Lung (tissue), 17 donors: ENCODE measurements at places on chromosomes 5 and 9.

DNA sequence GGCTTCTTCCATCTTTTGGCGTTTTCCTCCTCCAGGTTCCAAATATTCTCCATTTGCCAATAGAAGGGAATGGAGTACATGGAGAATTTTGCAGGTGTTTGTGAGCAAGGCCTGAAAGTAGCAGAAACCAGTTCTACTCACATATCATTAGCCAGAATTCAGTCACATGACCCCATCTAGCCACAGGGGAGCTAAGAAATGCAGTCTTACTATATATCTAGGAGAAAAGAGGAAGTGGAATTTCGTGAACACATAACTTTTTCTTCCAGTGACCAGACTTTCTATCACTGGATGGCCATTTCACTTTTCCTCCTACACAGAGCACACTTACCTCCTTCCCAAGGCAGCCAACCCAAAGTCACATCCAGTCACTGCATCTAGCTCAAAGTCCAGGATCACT, 55.1 kb downstream of the LOX start:
- no peak for DNase-seq

DNA sequence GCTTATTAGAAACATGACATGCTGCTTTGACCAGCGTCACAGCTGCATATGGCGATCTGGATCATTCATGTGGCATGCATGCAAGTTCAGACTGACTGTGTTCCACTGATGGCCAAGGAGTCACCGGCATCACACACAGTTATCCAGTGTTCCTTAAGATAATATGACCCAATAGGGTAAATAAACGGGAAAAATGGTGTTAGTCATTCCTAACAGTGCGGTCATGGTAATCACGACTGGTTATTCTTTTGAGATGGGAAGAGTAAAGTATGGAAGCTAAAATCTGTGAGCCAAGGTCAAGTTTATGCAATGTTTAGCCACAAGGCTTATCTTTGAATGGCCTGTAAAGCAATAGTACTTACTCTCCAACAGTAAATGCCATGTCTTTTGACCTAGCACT, 29.3 kb upstream of the LVRN start:
- DNase-seq: no peak

DNA sequence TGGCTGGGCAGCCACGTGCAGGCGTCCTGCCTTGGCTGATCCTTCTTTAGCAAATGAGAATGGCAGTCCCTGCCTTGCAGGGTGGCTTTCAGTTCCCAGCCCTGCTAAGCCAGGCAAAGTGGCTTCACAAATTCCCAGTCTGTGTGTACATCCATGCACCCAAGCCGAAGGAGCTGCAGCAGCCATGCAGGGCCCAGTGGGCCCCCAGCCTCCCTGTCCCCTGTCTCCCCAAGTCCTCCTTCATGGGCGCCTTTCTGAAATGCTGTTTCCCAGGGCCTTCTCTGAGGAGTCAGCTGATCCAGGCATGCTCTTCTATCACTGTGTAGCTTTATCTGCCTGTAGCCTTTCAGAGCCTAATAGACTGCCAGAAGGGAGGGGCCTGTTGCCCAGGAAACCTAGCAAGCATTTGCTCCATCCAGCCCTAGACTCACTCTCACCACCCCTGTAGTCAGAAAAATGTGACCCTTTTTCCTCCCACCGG, 47.4 kb upstream of the SHC3 start:
- DNase-seq: peak; percentile 85

GRCh38 chr5:109694451-109694891, 4.7 kb downstream of the MAN2A1 start:
- DNase-seq: no peak

- DNase-seq: no peak
Observed at GRCh38 chr9:69470186-69470977, 145.4 kb downstream of the ENTREP1 start.

DNA sequence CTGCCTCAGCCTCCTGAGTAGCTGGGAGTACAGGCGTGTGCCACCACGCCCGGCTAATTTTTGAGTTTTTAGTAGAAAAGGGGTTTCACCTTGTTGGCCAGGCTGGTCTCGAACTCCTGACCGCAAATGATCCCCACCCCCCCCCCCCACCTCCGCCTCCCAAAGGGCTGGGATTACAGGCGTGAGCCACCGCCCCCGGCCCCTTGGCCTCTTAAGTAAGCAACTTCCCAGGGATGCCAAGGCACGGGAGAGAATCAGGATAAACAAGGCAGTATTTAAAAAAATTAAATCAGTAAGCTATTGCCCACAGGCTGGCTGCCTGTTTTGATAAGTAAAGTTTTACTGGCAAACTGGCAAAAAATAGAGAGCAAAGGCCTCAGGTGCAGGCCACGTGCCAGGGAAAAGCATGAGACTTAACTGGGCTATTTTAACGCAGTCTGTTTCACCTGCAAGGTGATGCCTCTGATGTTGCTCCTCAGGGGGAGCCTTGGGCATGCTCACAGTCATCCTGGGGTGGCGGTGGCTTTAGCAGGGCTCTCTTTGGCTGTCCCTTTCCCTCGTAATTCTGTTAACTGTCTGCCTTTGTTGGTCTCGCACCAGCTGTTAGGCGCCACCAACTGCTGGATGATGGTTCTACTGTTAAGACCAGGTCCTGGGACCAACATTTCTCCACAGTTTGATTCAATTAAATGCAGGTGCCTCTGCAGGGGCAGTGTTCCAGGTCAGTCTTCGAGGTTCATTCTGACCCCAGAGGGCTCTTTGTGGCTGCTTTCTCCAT, 19.4 kb upstream of the RNF130 start:
- DNase-seq: peak; percentile 54

- DNase-seq: no peak
Observed at GRCh38 chr5:89991592-89991991, 418.0 kb downstream of the CETN3 start.

DNA sequence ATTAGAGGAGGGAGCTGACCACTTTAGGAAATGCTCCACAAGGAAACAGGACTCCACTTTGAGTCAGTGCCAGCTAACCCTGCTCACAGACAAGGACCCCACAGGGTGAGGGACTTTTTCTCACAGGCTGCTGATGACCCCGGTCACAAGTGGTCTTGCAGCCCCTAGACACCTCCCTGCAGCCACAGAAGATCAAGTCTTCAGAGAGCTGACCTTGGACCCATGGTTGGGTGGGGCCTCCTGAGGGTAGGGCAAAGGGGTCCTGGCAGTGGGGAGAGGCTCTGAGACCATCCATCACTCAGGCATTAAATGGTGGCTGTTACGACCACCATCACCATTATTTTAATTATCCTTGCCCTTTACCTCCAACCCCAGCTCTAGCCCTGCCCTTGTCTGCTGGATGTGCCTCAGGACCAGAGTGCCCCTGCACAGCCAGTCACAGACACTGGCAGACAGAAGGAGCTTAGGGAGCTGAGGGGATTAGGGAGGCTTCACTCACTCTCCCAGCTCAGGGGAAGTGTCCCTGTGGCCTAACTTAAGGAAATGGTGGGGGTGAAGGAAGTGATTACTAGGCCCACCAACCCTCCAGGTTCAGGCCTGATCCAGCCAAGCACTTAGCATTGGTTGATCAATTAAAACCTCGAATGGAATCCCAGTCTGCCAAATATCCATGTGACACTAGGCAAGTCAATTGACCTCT, 1.6 kb downstream of the ACSL6 start:
- no peak for DNase-seq

GRCh38 chr9:13758936-13759335, 479.4 kb upstream of the MPDZ start:
- DNase-seq: peak; percentile 92

- peak; percentile 68 for DNase-seq
Observed at GRCh38 chr9:84121991-84122523, 141.5 kb downstream of the RMI1 start.

DNA sequence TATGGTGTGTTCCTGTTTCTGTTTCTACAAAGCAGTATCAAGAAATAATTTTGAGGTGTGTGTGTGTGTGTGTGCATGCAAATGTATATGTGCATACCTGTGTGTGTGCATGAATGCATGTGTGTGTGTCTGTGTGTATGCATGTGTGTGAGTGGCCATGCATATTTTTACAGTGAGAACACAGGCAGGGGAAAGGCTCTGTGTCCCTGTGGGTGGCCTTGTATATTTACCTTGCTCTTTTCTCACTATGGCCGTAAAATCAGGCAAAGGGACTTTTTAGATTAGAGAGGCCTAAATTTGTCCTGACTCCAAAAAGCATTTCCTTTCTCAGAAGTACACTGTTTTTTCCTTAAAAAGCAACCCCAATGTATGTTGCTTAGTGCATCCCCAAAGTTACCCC, 293.4 kb downstream of the MARCHF11 start:
- DNase-seq: no peak

GRCh38 chr9:109857336-109857735, 77.3 kb downstream of the PALM2AKAP2 start:
- peak; percentile 92 for DNase-seq

DNA sequence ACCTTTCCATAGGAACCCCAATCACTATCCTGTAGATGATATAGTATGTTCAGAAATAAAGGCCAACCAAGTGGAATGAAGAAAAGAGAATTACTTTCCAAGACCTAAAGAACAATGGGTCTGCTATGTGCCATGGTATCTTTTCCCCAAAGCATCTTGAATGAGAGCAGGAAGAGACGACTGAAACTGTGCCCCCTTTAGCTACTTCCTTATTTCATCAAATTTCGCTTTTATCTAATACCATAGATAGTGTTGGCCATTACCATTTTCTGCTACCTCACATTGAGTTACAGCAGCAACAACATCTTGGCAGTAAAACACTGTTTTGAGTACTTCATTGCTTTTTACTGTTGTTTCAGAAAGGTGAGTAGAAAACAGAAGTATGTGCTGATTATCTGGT, 266.6 kb downstream of the CD180 start:
- no peak for DNase-seq

GRCh38 chr9:87685441-87685840, 40.5 kb upstream of the CTSL start:
- no peak for DNase-seq

- no peak for DNase-seq
Observed at GRCh38 chr9:124198331-124198730, 59.4 kb upstream of the NEK6 start.

- DNase-seq: peak; percentile 92
Observed at GRCh38 chr5:91384671-91385430, 1.7 kb upstream of the ARRDC3 start.

GRCh38 chr9:114446036-114446435, 58.3 kb upstream of the AKNA start:
- DNase-seq: no peak

- peak; percentile 38 for DNase-seq
Observed at GRCh38 chr9:18726546-18726945, 252.6 kb downstream of the ADAMTSL1 start.

DNA sequence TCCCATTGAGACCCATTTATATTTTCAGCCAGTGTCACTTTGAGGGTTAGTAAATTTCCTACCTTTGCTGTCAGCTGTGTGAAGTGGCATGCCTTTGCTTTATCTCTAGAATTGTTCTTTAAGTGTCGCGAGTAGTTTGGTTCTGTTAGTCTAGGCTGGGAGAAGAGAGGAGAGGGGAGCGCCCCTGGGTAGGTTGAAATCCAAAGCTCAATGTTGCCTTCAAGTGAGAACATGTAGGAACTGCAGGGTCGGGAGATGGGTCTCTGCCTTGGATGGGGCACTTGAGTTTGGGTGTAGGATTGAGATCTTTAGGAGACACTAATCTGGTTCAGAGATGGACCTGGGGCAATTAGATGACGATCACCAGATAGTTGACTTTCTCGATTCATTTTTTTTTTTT, 46.3 kb downstream of the STC2 start:
- DNase-seq: peak; percentile 47

- peak; percentile 54 for DNase-seq
Observed at GRCh38 chr5:103938146-103938695, 375.6 kb upstream of the NUDT12 start.

GRCh38 chr9:117035546-117035945, 348.4 kb downstream of the TRIM32 start:
- no peak for DNase-seq

- peak; percentile 92 for DNase-seq
Observed at GRCh38 chr5:19739671-19740070, 248.3 kb downstream of the CDH18 start.

DNA sequence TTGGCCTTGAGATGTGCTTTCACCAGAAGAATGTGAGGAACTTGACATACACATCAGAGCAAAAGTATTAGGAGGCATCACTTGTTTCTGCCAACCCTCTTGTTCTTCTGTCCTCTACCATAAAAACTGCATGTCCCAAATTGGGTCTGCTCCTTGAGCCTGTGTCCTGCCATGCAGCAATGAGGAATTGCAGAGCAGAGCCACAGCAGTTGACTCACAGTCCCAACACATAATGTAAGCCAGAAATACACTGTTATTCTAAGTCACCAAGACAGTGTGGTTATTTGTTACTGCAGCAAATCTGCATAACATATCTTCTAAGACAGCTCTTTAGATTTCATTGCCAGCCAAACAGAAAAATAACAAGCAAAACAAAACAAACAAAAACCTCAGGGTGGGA, 598.2 kb downstream of the PRELID2 start:
- DNase-seq: no peak

GRCh38 chr5:108059334-108059733, 322.6 kb downstream of the FBXL17 start:
- DNase-seq: no peak

DNA sequence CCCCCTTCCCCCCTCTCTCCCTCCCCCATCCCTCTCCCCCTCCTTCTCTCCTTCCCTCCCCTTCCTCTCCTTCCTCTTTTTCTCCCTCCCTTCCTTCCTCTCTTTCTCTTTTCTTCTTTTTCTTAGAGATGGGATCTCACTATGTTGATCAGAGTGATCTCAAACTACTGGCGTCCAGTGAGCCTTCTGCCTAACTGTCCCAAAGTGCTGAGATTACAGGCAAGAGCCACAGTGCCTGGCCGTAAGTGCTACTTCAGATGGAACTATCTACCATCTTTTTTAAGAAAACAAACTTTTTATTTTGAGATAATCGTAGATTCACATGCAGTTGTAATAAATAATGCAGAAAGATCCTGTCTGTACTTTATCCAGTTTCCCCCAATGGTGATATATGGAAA, 6.3 kb downstream of the RCL1 start:
- no peak for DNase-seq

DNA sequence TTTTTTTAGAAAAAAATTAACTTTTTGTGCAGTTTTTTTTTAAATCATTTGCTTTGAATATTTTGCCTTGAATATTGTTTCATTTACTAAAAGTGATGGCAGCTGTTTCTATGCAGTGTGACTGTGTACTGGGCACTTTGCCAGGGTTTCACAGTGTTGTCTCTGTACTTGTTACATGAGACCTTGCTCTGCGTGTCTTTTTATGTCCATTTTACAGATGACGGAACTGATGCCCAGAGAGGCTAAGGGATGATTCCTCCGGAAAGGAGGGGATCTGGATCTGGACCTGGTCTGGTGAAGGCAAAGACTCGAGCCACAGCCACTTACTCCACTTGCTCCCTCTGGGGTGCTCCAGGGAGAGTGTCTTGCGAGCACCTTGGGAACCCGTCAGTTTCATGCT, 124.8 kb upstream of the PTCH1 start:
- DNase-seq: peak; percentile 54
